Daoy (cell line): ENCODE measurements at places on chromosomes 4 and X. TPM values are rescaled to one million over a fixed set of nuclear protein-coding genes. Genes with fewer than 3 reads are reported as not detected.

Gene NEIL3
- total RNA-seq: 11.3 and 14.5 TPM in 2 replicates

Gene TMEM164
- total RNA-seq: 11.3 and 31.1 TPM in 2 replicates

Gene DMRTC1
- 0.46 TPM in 1 of 2 replicates, not detected in the other for total RNA-seq

Gene SOWAHB
- total RNA-seq: not detected in 2 replicates

Gene ERAS
- not detected in 2 replicates for total RNA-seq

Gene PHKA1
- 6.4 and 9.5 TPM in 2 replicates for total RNA-seq

Gene RIPPLY1
- total RNA-seq: not detected in 2 replicates

Gene ITM2A
- not detected in 2 replicates for total RNA-seq

Gene SLC10A6
- not detected in 2 replicates for total RNA-seq

Gene ABLIM2
- total RNA-seq: 0.21 and 0.23 TPM in 2 replicates

Gene GRIA2
- 0.17 TPM in 1 of 2 replicates, not detected in the other for total RNA-seq

Gene TCEAL6
- not detected in 2 replicates for total RNA-seq

Gene NPFFR2
- 0.17 TPM in 1 of 2 replicates, not detected in the other for total RNA-seq

Gene ARHGAP4
- 2.2 and 2.6 TPM in 2 replicates for total RNA-seq

Gene VSIG4
- not detected in 2 replicates for total RNA-seq

Gene PLP1
- total RNA-seq: 2.7 TPM in 1 of 2 replicates, not detected in the other

Gene ASB11
- total RNA-seq: not detected in 2 replicates

Gene MAGED4
- total RNA-seq: 25.5 and 42.3 TPM in 2 replicates

Gene FGF2
- 4.2 and 5.5 TPM in 2 replicates for total RNA-seq

Gene UGT2B28
- total RNA-seq: not detected in 2 replicates

Gene FGFR3
- 0.46 and 1.0 TPM in 2 replicates for total RNA-seq

Gene MSANTD1
- 0.23 and 0.42 TPM in 2 replicates for total RNA-seq
